ENCODE measurements at places on chromosomes 11 and 22. TPM values are rescaled to one million over a fixed set of nuclear protein-coding genes. Genes with fewer than 3 reads are reported as not detected.

DNA sequence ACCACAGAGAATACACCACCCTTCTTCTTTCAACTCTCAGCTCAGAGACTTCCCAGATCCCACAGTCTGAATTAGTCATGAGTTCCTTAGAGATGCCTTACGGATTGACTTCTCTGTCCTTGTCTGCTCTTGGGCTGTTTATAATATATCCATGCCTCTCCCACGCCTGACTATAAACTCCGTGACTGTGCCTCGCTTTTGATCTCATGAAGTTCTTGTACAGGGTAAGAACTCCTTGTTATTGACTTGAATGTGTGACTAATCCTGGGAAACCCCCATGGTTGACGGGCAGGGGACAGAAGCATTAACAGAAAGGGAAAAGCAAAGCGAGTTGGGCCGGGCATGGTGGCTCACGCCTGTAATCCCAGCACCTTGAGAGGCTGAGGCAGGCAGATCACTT lies 62.4 kb upstream of the POU2AF1 start:
- DNase-seq: no peak

DNA sequence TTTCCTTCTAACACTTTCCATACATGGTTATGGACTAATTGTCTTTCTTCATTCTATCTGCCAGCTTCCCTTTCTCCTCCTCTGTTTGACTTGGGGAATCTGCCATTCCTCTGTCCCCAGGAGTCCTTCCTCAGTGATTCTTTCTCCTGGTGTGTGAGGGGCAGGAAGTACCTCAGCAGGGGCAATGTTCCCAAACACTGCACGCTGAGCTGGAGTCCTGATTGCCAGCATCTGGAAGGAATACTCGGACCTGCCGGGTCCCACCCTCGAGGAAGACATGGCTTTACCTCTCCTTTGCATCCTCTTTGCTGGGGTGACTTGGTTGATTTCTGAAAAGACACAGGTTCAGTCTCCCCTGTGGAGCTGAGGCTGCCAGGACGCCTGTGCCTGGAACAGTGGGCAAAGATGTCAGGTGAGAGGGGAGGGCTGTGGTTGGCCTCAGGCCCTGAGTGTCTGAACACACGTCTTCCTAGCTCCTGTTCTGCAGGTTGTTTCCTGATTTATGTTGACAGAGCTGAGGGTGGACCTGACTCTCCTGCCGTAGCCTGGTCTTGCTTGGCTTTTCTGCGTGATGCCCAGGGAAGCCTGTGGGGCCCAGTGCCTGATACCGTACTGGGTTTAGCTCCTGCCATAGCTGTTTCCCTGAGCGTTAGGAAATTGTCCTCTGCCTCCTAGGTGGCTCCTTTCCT lies 4.3 kb downstream of the COX8A start:
- DNase-seq: no peak

DNA sequence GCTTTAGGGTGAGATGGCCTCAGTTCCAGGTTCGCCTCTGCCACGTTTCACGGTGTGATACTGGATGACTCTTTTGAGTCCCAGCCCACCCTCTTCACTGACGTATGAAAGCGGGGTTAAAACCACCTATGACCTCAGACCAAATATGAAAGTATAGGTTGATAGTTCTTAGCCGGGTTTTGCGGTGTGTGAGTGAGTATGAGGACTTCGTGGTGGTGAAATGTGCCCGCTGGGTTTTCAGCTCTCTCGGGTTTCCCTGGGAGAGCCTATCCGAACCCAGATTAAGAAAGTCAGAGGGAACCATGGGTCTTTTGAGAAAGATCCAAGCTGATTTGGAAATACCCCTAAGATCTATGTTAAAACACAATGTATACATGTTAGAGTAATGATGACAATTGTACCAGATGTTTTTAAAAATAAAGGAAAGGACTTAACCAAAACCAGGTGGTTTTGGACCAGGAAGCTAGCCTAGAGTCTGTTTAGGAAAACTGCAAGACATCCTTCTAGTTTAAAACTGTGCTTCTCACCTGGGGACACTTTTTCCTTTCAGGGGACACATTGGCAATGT lies 25.8 kb upstream of the ST3GAL4 start:
- no peak for DNase-seq

DNA sequence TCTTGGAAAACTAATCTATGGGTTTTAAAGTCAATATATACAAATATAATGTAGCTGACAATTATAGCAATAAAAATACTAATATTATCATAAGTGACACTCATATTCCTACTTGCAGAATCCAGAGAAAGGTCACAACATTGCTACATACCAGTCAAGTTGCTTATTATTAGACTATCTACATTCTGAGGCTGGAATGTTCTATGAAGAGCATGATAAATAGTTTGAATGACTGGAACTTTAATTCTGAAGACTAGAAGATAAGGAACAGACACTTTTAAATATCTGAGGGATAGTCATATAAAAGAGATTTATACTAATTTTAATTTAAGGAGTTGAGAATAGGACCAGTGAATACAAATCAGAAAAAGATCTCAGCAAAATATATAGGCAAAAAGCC lies 146.0 kb downstream of the GUCY1A2 start:
- DNase-seq: no peak

DNA sequence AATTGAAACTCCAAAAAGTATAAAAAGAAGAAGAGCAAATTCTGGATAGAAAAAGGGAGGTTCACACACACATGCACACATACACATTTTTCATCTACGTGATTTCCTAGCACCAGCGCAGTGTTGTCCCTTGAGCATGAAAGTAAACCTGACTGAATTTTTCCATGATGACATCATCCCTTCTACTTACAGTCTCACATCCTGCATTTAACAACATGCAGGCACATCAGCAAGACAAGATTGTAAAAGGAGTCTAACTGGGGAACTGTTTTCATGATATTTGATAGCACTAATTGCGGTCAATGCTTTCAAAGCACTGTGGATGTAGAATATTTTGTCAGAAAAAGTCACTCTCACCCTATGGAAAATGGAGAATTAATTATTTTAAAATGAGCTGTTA lies 36.6 kb downstream of the GAS2 start:
- no peak for DNase-seq

- no peak for DNase-seq
Measured at GRCh38 chr11:107453594-107454286, 3.9 kb downstream of the CWF19L2 start.

- no peak for DNase-seq
Measured at GRCh38 chr11:41970681-41971080, 511.2 kb upstream of the LRRC4C start.

- no peak for DNase-seq
Measured at GRCh38 chr11:106827687-106828086, 190.6 kb downstream of the GUCY1A2 start.

GRCh38 chr11:125257751-125258150 lies 93.2 kb downstream of the PKNOX2 start:
- DNase-seq: no peak

DNA sequence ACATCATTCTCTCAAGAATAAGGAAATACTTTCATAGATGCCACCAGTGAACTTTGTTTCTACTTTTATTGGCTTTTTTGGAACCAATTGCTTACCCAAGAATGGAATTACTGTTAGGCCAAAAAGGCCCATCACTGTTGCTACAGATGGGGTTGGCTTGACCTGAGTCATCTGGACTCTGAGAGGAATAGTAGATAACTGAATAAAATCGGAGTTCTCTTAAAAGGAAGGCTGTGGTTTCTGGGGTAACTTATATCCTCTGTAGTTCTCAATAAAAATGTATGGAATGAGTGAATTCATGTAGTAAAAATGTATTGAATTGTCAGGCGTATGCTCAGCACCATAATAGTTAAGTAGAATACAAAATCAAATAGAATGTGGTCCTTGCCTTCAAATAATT lies 56.6 kb downstream of the ARHGEF12 start:
- DNase-seq: no peak

- no peak for DNase-seq
Measured at GRCh38 chr11:120256779-120257178, 16.8 kb downstream of the POU2F3 start.

GRCh38 chr22:20196094-20196842 lies 45.4 kb upstream of the CCDC188 start:
- no peak for DNase-seq

GRCh38 chr11:45109400-45109799 lies 37.0 kb upstream of the PRDM11 start:
- DNase-seq: no peak

DNA sequence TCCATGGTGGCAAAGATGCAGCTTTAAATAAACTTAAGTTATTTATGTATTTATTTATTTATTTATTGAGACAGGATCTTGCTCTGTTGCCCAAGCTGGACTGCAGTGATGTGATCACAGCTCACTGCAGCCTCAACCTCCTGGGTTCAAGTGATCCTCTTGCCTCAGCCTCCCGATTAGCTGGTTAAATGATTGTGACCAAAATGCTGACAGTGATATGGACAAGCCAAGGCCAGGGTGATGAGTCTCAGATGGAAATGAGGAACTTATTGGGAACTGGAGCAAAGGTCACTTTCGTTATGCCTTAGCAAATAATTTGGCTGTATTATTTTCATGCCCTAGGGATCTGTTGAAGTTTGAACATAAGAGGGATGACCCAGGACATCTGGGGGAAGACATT lies 9.3 kb upstream of the LRP5 start:
- DNase-seq: no peak

DNA sequence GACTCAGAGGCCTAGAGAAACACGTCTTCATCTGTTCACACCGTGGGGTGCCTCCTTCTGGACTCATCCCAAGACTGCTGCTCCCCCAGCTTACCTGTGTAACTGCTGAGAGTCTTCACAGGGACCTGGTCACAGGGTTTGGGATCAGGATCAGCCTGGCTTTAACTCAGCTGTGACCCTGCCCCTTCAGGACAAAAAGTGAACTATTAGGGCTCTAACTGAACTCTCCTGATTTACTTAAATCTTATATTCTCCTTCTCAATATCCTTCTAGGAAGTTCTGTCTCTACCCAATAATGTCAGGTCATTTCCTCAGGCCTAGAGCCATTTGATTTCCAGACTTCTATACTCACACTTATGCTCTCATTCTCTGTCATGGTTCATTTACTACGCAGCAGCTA lies 108.4 kb downstream of the ZNF280B start:
- no peak for DNase-seq

DNA sequence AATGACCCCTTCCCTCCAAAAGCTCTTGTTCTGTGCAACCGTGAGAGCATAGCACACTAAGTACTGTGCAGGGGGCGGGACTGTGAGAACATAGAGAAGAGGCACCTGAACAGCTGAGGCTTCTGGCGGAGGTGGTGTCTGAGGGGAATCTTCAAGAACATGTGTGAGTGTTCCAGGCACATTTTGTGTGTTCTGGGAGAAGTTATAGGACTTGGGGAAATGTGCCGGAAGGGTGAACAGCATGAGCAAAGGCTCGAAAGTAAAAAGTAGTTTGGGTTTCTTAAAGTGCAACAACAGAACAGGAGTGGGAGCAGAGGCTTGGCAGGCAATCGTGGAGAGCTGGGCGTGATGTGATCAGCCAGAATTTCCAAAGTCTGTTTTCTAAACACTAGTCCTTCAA lies 12.4 kb upstream of the SYN3 start:
- no peak for DNase-seq

DNA sequence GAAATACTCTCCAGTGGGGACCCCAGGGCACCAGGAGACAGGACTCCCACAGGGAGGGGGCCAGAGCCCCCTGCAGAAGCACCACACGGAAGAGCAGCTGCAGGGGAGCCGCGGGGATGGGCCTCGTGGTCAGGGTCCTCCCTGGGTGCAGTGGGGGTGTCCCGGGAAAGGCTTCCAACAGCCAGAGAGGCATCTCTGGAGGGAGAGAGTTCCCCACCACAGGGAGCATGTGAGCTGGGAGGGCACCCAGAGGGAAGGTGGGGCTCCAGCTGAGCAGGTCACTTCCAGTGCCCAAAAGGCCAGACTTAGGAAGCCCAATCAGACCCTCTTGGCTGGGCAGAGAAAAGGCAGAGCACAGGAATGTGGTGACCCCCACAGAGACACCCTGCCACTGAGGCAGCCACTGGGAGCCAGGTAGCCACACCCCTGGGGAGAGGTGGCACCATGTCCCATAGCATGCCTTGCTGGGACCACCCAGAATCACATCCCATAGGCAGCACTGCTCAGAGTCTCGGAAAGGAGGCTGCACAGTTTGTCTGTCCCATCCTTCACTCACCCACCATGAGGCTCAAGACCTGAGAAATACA lies 49.9 kb upstream of the LMO1 start:
- DNase-seq: no peak

DNA sequence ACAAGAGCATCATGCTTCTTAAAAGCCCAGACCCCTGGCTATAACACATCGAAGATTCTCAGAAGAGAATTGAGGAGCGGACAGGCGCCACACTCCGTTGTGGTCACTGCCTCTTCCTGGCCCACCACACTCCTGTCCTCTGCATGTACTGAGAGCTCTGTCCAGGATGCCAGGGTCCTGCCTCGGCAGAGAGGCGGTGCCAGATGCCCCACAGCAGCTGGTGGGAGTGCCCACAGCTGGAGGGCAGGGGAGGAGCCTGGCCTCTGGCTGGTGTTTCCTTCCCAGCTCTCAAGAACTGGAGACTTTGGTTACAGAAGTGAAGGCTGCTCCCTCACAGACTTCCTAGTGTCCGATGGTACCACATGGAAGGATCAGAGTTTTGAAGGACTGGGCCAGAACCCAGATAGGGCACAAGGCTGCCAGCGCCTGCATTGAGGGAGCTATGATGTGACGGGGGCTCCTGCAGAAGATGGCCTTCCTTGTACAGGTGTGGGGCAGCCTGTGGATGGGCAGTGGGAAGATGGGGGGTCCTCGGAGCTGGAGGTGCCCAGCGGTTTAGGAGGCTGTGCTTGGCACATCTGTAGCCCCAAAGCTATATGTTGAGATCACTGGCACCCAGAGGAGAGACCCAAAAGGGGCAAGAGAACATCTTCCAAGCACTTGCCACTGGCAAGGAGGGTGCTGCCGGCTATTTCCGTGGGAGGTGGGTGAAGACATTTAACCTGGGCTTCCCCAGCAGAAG lies 19.4 kb downstream of the RSPH14 start:
- no peak for DNase-seq

- peak; percentile 80 for DNase-seq
Measured at GRCh38 chr11:86671531-86672006, 847 bp downstream of the ME3 start.

GRCh38 chr11:117075186-117075585 lies 23.0 kb downstream of the SIK3 start:
- no peak for DNase-seq

DNA sequence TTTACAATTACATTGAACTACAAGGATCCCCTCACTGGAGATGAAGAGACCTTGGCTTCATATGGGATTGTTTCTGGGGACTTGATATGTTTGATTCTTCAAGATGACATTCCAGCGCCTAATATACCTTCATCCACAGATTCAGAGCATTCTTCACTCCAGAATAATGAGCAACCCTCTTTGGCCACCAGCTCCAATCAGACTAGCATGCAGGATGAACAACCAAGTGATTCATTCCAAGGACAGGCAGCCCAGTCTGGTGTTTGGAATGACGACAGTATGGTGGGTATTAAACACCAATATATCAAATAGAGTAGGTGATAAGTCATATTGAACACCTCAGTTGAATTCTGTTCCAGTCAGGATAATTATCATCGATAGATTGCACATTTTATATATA lies 4.4 kb downstream of the FBXO7 start:
- DNase-seq: no peak

The SLN gene
- 2.0 TPM for total RNA-seq

The F2 gene
- not detected for total RNA-seq

The GGTLC2 gene
- total RNA-seq: not detected

The SCUBE2 gene
- total RNA-seq: 0.88 TPM

The FOLR3 gene
- total RNA-seq: not detected

The ALX4 gene
- 0.73 TPM for total RNA-seq

The PRG3 gene
- total RNA-seq: not detected

The MB gene
- total RNA-seq: not detected

The UBQLN3 gene
- total RNA-seq: 2.2 TPM

The SPI1 gene
- total RNA-seq: 9.2 TPM

The CACNA1I gene
- not detected for total RNA-seq

The TNNT3 gene
- total RNA-seq: 29.3 TPM

The OR5AR1 gene
- total RNA-seq: not detected
